ENCODE measurements at places on chromosomes 2 and 18.

GRCh38 chr2:87403893-87404175 lies 344.1 kb upstream of the PLGLB2 start:
- no peak for DNase-seq

- DNase-seq: no peak
Observed at GRCh38 chr2:1060372-1060771, 109.7 kb downstream of the SNTG2 start.

- DNase-seq: no peak
Observed at GRCh38 chr2:120722246-120722567, 13.5 kb upstream of the GLI2 start.

GRCh38 chr2:68387408-68388350 lies 22.6 kb downstream of the PLEK start:
- no peak for DNase-seq

GRCh38 chr2:30421026-30421603 lies 25.9 kb upstream of the LCLAT1 start:
- no peak for DNase-seq

GRCh38 chr18:25921677-25922421 lies 168.6 kb downstream of the SS18 start:
- DNase-seq: peak; percentile 28
